ENCODE measurements at places on chromosomes 16 and 17.

DNA sequence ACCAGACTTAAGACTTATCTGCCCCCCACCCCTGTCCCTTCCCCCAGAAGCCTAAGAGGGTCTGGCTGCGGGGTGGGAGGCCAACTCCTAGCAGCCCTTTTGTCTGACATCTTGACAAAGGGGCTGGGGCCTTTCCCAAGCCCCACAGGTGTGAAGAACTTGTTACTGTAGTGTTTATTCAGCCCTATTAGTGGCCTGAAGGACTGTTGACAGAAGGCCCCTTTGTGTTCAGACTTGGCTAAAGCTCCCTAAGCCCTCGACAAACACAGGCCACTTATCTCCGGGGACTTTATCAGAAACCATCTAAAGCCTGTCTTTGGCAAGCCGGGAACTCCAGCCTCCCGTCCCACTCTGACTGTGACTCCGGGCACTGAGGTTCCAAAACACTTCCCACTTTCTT is 129.8 kb downstream of the NTN1 start:
- no peak for DNase-seq
- H3K27me3 ChIP-seq = no peaks in the 10 kb centered on the region
- H3K36me3 ChIP-seq = no peaks in the 10 kb centered on the region

- peaks cover 3% of the 10 kb centered on the region for H3K27me3 ChIP-seq
- no peak for DNase-seq
- H3K27ac ChIP-seq = no peak overlapping the region
- no peak overlapping the region for H3K4me3 ChIP-seq
- H3K4me1 ChIP-seq = no peaks in the 10 kb centered on the region
These were observed 46.8 kb downstream of the TMEM235 start for GRCh38 chr17:78278139-78278741.

- no peaks in the 10 kb centered on the region for H3K4me1 ChIP-seq
- H3K27me3 ChIP-seq = no peaks in the 10 kb centered on the region
- no peak overlapping the region for H3K27ac ChIP-seq
- peaks cover 24% of the 10 kb centered on the region for H3K36me3 ChIP-seq
These were observed 37.2 kb downstream of the LITAFD start for GRCh38 chr16:8919089-8919933.

DNA sequence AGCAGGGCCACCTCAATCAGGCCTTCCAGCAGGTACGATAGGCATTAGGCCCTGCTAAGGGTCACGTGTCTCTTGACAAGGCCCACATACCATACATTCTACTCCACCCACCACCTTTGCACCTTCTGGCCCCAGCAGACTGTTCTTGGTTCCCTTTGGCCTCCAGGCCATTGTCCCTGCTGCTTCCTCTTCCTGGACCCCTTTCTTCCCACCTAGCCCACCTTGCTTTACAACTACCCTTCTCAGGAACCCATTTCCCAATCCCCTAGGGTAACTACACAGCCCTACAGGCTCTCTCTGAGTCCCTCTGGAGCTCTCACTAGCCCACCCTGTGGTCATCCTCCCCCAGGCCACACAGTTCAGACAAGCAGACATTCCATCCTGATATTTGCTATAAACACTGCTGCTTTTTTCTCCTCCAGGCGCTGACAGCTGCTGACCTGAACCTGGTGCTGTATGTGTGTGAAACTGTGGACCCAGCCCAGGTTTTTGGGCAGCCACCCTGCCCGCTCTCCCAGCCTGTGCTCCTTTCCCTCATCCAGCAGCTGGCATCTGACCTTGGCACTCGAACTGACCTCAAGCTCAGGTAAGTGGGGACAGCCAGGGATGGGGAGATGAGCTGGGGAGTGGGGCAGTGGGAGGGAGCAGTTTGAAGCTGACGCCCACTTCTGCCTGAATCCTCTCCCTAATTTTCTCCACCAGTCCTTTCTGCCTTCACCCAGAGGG is 1.4 kb upstream of the NRN1L start:
- no peak overlapping the region for H3K4me3 ChIP-seq
- H3K27me3 ChIP-seq = no peaks in the 10 kb centered on the region
- no peak for DNase-seq
- peaks cover 77% of the 10 kb centered on the region for H3K36me3 ChIP-seq

DNA sequence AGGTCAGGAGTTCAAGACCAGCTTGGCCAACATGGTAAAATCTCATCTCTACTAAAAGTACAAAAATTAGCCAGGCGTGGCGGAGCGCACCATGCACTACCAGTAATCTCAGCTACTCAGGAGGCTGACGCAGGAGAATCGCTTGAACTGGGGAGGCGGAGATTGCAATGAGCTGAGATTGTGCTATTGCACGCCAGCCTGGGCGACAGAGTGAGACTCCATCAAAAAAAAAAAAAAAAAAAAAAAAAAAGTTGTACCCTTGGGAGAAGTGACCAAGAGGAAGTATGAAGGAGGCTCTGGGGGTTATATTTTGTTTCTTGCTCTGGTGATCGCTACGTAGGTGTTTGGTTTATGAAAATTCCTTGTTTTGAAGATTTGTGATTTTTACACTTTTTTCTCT is 66.3 kb downstream of the LITAF start:
- H3K4me1 ChIP-seq = no peaks in the 10 kb centered on the region
- H3K27me3 ChIP-seq = no peaks in the 10 kb centered on the region
- peaks cover 5% of the 10 kb centered on the region for H3K36me3 ChIP-seq
- H3K27ac ChIP-seq = no peak overlapping the region
- no peak overlapping the region for H3K4me3 ChIP-seq

- H3K4me1 ChIP-seq = no peaks in the 10 kb centered on the region
- H3K27me3 ChIP-seq = no peaks in the 10 kb centered on the region
- no peak overlapping the region for H3K27ac ChIP-seq
These were observed 113.4 kb upstream of the CDH8 start for GRCh38 chr16:62149631-62150030.

DNA sequence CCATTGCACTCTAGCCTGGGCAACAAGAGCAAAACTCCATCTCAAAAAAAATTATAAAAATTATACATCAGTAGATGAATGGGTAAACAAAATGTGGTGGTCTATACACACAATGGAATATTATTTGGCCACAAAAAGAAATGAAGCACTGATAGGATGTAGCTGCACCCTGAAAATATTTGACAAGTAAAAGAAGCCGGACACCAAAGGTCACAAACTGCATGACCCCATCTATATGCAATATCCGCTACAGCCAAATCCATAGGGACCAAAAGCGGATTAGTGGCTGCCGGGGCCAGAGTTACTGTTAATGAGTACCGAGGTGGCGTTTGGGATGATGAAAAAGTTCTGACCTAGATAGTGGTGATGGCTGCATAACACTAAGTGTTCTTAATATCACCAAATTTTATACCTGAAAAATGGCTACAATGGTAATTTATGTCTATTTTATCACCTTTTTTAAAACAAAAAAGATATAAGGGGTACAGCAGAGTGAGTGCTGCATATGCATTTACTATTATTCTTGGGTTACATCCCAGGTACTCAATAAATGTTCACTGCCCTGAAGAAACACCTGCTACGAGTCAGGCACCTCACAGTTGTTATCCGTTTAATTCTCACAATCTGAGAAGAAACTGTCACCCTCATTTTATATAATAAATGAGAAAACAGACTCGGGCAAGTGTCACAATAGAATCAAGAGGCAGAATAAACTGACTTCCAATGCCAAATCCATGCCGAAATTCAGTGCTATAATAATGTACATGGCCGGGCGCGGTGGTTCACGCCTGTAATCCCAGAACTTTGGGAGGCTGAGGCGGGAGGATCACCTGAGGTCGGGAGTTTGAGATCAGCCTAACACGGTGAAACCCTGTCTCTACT is 807 bp upstream of the HBQ1 start:
- H3K27me3 ChIP-seq = no peaks in the 10 kb centered on the region
- no peak for DNase-seq
- H3K27ac ChIP-seq = no peak overlapping the region
- no peaks in the 10 kb centered on the region for H3K36me3 ChIP-seq
- H3K4me3 ChIP-seq = no peak overlapping the region

GRCh38 chr17:75514919-75515495 is 330 bp downstream of the CASKIN2 start:
- H3K36me3 ChIP-seq = peaks cover 13% of the 10 kb centered on the region
- H3K4me1 ChIP-seq = peaks cover 60% of the 10 kb centered on the region
- H3K4me3 ChIP-seq = peak overlapping the region; percentile 85
- no peaks in the 10 kb centered on the region for H3K27me3 ChIP-seq

DNA sequence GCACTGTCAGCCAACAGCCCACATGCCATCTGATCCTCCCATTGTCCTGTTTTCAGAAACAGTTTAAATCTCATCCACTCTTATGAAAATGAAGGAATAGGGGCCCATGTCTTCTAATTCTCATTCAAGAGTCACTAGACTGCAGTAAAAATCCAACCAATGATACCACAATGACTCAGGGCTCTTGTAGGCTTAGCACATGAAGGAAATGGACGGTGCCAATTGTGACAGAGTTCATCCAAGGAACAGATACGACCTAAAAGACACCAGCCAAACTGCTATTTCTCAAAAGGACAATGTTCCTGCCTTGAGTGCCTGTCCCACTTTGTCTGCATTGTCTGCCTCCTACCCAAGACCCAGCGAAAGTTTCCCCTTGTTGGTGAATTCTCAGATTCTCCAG is 204.8 kb upstream of the COX10 start:
- DNase-seq = no peak
- H3K4me1 ChIP-seq = no peaks in the 10 kb centered on the region
- no peaks in the 10 kb centered on the region for H3K36me3 ChIP-seq
- H3K27ac ChIP-seq = no peak overlapping the region
- H3K27me3 ChIP-seq = no peaks in the 10 kb centered on the region

- DNase-seq = no peak
- no peak overlapping the region for H3K4me3 ChIP-seq
- H3K27me3 ChIP-seq = no peaks in the 10 kb centered on the region
These were observed 573.4 kb downstream of the CDH13 start for GRCh38 chr16:83200005-83200779.

DNA sequence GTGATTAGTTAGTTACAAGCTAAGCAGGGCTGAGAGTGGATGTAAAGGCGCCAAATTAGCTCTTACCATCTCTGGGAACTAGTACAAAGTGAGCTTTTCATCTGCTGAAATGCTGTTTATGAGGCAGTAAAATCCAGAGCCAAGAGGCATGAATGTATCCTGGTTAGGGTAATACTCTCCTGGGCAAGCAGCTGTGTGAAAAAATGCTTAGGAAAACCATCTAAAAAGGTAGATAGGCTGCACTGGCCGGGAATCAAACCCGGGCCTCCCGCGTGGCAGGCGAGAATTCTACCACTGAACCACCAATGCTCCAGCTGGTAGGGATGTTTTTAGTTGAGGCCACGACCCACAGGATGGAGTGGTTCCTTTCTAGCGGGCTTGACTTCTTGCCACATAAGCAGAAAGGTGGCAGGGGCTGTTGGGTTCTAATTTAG is 23.0 kb downstream of the VAC14 start:
- no peak overlapping the region for H3K4me3 ChIP-seq
- peaks cover 6% of the 10 kb centered on the region for H3K4me1 ChIP-seq
- H3K27me3 ChIP-seq = no peaks in the 10 kb centered on the region
- peaks cover 63% of the 10 kb centered on the region for H3K36me3 ChIP-seq
- no peak for DNase-seq

- DNase-seq = no peak
- H3K4me3 ChIP-seq = no peak overlapping the region
- no peaks in the 10 kb centered on the region for H3K4me1 ChIP-seq
- no peaks in the 10 kb centered on the region for H3K36me3 ChIP-seq
- H3K27me3 ChIP-seq = no peaks in the 10 kb centered on the region
These were observed 13.3 kb upstream of the RBBP6 start for GRCh38 chr16:24525970-24526559.

GRCh38 chr17:9544221-9544620 is 31.4 kb downstream of the STX8 start:
- H3K4me3 ChIP-seq = no peak overlapping the region
- H3K4me1 ChIP-seq = no peaks in the 10 kb centered on the region
- no peak overlapping the region for H3K27ac ChIP-seq
- no peaks in the 10 kb centered on the region for H3K27me3 ChIP-seq
- H3K36me3 ChIP-seq = no peaks in the 10 kb centered on the region

Data from tibial nerve (tissue), 4 donors.